CD4-positive, alpha-beta T cell treated with Interferon gamma for 1 hour (primary cell): ENCODE measurements at places on chromosomes 3 and 15.

DNA sequence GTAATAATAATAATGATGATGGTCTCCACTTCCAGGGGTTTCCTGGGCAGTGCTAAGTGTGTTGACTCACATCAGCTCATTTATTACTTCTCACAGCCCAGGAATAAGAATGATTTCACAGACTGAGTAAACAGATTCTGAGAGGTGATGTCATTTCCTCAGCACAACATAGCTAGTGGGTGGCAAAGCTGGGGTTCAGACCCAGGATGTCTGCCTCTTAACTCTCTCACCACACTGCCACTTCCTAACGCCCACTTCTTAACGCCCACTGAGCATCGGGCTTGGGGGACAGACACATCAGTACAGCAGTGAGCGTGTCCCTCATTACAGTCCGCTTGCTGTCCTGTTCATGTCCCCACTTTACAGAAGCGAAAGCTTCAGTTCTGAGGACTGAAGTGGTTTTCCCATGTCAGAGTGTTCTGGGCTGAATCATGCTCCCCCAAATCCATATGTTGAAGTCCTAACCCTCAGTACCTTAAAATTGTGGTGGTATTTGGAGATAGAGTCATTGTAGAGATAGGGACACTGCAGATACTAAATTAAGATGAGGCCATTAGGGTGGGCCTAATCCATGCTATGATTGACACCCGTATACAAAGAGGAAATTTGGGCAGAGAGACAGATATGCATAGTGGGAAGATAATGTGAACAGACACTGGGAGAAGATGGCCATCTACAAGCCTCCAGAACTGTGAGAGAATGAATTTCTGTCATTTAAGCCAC, 68.0 kb downstream of the ATP2B2 start:
- DNase-seq: peak; percentile 74

DNA sequence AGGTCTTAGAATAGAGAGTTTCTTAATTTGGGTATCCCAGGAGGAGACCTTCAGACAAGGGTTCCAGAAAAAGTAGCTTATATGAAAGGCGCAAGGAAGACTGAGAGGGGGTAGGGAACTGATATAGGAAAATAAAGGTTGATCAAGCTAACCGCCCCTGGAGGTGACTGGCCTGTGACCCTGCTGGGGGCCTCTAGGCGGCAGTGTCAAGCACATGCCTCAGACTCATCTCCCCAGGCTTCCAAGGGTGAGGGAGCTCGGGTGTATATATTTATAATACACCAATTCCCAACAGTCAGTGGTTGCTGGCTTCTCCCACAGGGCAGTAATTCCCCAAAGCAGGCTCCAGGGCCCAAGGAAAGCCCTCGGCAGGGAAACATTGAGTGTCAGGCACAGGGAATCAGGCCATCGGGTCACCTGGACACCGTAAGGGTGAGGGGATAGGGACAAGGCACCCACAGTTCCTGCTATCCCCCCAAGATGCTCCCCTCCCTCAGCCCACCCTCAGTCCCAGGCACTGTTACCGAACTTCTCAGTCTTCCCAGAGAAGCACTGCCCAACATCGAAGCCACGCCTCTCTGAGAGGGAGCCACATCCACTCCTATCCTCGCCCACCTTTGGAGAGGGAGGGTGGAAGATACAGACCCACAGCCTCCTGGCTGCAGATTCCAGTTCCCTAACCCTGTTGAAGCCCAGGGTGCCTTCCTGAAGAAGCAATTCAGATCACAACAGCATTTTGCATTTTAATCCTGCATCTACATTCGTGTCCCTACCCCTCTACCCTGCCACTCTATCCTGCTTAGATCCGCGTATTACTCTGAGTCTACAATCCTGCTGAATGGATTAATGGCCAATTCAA, 19.5 kb upstream of the CAV3 start:
- no peak for DNase-seq

GRCh38 chr15:90836296-90836871, 32.0 kb upstream of the FURIN start:
- DNase-seq: no peak

- DNase-seq: no peak
Observed at GRCh38 chr3:121592856-121593702, at the start of gene FBXO40. TSS of gene FBXO40 (plus strand) at chr3:121593379. CDS start at chr3:121620576, 27,197 bp downstream.

DNA sequence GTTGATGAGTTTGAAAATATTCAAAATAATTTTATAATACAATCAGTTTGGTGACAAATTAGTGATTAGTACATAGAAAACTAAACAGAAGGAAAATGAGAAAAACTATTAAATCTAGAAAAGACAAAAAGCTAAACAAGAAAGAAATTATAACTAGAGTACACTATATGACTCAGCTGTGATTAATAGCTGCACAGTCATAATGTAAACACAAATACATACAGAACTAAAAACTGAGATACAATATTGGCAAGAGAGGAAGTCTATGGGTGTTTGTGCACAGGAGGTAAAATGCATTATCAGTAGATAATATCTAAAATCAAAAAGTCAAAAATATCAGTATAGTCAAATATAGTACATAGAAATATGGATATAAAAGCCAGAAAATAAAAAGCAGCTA, 80.7 kb upstream of the PCSK6 start:
- DNase-seq: no peak

DNA sequence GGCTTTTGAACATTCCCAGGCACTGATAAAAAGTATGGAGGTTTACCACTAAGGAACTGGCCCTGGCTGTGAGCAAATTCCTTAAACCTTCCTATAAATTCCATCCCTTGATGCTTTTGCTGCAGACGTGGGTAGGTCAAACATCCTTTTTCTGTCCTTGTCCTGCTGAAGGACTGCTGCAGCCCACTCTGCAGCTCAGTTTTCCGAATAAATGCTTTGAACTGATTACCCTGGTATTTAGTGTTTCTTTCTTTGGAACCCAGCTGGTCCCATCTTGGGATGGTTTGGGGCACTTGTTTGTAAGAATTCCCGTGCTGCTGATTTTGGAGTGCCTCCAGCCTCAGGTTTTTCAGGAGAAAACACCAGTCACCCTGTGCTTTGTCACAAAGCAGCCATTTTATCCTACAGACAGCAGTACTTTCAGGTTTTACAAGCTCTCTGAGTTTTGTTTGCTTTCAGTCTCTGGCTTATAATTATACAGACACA, 815.9 kb downstream of the VGLL3 start:
- no peak for DNase-seq

DNA sequence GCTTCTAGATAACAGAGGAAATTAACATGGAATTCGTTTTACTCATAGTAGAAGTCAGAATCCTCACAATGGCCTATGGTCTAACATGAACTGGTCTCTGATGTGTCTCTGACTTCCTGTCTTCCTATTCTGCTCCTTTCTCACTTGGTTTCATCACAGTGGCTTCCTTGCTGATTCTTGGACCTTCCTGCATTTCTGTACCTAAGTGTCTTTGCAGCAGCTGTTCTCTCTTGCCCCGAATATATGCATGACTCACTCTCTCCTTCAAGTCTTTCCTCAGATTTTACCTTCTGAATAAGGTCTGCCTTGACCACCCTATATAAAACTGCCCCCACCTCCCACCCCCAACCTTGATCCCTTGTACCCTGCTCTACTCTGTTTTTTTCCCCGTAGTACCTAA, 14.1 kb downstream of the ARL13B start:
- no peak for DNase-seq

GRCh38 chr15:91776104-91776503, 77.4 kb upstream of the SLCO3A1 start:
- no peak for DNase-seq

GRCh38 chr15:96484830-96485229, 154.3 kb downstream of the NR2F2 start:
- no peak for DNase-seq

- DNase-seq: no peak
Observed at GRCh38 chr3:142210608-142211007, 14.8 kb downstream of the GK5 start.

DNA sequence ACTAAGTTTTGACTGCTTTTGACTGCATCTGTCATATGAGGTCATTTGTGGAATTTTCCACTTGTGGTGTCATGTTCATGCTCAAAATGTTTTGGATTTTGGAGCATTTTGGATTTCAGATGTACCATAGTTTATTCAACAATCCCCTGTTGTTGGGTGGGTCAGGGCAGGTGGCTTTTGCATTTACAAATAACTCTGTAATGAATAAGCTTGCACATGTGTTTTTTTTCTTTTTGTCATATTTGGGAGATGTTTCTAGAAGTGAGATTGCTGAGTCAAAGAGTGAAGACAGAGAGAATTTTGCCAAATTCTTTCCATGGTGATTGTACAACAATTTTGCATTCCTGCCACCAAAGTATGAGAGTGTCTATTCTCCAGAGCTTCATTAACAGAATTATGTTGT, 62.4 kb upstream of the ADPGK start:
- DNase-seq: no peak

GRCh38 chr3:77040216-77040615, 317 bp downstream of the ROBO2 start:
- DNase-seq: no peak

DNA sequence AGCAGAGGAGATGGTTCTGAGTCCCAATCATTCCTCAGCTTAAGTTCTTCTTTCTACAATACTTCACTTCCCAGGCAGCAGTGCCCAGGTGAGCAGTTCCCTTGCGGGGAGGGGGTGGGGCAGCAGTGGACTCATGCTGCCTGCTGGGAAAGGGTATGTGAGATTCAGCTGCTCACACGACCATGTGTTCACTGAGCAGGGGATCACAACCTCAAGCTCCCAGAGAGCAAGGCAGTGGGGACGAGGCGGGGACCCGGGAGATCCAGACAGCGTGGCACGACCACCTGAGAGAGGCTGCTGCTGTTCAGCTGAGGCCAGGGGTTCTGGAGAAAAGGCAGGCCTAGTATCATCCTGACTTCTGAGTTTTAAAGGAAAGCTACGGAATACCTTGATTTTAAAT, 166.6 kb downstream of the XXYLT1 start:
- DNase-seq: no peak

DNA sequence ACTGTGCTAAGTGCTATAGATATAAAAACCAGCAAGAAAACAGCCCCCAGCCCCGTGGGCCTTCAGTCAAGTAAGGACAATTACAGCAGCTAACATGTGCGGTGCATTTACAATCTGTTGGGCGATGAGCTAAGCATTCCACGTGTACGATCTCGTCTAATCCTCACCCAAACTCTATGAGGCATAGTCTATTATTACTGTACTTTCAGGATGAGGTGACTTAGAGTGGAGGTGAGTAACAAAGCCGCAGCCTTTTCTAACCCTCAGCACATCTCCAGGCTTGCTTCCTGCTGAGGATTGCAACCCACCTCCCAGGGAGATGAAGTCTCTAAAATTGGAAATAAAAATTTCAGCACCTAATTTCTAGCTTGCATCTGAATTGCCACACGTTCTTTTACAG, 53.2 kb upstream of the MCF2L2 start:
- no peak for DNase-seq

GRCh38 chr3:112829046-112829445, 17.6 kb downstream of the CD200R1L start:
- DNase-seq: no peak

- no peak for DNase-seq
Observed at GRCh38 chr15:85614059-85614458, 180.7 kb downstream of the KLHL25 start.

- DNase-seq: peak; percentile 10
Observed at GRCh38 chr3:33385423-33385822, 54.8 kb downstream of the UBP1 start.

DNA sequence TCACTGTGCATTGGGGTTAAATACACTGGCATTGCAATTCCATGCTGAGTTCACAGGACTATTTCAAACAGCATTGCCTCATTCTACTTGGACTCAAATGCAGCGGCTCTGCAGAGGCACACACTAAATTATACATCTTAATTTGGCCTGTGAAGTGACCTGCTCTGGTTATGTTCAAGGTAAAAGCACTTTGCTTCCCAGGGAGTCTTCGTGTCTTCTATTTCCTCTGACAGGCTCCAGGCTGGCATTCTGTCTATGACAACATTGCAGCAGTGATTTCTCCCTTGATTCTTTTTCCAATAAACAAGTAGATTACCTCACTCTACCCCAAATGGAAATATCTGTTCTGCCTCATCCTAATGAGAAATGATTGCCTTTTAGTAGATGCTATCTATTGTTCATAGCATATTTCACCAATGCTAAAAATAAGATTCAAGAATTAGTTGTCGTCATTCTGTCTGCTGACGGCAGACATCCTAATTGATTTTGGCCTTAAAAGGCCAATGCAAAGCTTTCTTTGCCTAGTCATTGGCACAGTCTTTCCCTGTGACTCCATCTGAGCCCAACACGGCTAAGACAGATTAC, 33.8 kb downstream of the FMN1 start:
- DNase-seq: no peak

DNA sequence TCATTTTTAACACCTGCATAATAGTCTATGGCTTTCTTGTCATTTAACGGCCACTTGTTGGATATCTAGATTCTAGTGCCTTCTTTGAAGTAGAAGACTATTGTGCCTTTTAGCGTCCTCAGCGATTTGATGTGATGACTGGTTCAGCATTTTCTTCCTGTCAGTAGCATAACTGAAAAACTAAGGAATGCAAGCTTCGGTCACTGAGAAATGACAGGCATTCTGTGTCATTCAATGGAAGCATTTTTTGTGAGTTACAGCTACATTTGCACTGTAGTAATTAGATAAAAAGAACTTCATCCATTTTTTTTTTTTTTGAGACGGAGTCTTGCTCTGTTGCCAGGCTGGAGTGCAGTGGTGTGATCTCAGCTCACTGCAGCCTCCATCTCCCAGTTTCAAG, 10.3 kb downstream of the NEK11 start:
- no peak for DNase-seq

- DNase-seq: no peak
Observed at GRCh38 chr15:79816571-79816970, 80.2 kb downstream of the MTHFS start.
